Heart left ventricle (tissue), 16 donors: ENCODE measurements at places on chromosomes 6 and 20. TPM values are rescaled to one million over a fixed set of nuclear protein-coding genes. Genes with fewer than 3 reads are reported as not detected.

The KIAA0408 gene
- total RNA-seq, result 1.2 TPM

The CLVS2 gene
- not detected for total RNA-seq

The SLC22A7 gene
- total RNA-seq, result 0.12 TPM

The TDRD6 gene
- total RNA-seq, result 1.3 TPM

The CCN5 gene
- total RNA-seq, result 41.0 TPM
